ENCODE measurements at places on chromosomes 4 and X.

DNA sequence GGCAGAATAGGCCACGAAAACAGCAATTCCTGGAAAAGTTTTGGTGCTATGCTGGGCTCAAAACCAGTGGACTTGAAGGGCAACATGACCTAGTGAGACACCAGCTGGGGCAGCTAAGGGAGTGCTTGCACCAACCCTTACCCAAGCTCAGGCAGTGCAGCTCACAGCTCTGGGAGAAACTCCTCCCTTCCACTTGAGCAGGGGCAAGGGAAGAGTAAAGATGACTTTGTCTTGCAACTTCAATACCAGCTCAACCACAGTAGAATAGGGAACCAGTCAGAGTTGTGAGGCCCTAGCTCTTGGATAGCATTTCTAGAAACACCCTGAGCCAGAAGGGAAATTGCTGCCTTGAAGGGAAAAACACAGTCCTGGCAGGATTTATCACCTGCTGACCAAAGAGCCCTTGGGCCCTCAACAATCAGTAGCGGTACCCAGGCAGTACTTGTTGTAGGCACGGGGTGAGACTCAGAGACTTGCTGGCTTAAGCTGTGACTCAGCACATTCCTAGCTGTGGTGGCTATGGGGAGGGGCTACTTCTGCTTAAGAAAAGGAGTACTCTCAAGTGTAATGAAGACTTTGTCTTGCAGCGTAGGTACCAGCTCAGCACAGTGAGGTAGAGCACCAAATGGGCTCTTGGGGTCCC is 19.7 kb upstream of the ABCG2 start:
- DNase-seq, result no peak

DNA sequence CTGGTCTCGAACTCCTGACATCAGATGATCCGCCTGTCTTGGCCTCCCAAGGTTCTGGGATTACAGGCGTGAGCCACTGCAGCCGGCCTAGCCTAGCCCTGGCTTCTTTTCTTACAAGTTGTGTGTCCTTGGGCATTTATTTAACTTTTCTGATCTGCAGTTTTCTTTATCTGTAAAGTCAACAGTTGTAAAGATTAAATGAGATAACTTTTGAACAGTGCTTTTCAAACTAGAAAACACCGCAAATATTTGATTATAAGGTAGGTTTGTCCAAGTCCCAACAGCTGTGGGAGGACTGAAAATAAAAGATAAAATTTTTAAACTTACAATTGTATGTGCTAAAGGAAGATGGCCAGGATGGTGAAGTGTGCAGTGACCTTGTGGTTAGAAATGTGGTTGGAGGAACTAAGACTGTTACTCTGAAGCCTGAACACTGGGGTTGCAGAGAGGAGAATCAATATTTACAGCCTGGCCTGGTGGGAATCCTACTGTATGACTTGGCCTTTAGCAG is 44.8 kb downstream of the GSX2 start:
- DNase-seq, result no peak

DNA sequence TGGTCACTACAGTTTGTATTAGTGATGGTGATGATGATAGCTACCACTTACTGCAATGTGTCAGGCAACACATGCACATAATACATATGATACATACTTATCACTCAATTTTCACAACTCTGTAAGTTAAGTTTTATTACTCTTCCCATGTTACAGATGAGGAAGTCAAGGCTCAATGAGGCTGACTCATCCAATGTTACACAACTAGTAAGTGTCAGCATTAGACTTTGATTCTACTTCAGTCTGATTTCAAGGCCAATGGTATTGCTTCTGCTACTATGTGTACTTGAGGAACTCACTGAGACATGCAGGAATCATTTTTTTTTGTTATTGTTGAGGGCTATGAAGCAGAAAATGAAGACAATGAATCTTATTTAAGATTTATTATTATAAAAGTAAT is 96.4 kb upstream of the TRPC5OS start:
- DNase-seq, result no peak

DNA sequence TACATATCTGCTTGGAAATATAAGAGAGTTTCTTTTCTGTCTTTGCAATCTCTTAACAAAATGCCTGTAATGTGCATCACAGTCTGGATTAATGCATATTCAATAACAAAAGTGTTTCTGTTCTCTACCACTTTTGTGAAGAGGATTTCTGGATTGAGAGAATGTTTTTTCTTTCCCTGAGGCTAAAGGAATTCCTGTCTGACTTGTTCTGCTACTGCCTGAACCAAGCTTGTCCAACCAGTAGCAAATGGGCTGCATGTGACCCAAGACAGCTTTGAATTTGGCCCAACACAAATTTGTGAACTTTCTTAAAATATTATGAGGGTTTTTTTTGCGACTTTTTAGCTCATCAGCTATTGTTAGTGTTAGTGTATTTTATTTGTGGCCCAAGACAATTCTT is 1133.9 kb downstream of the SH3BGRL start:
- no peak for DNase-seq

GRCh38 chr4:38241541-38241940 is 281.3 kb downstream of the PTTG2 start:
- DNase-seq, result no peak

GRCh38 chrX:153521034-153521433 is 3.6 kb downstream of the ATP2B3 start:
- DNase-seq, result no peak

- DNase-seq, result no peak
Measured at GRCh38 chr4:147550626-147551246, 66.5 kb upstream of the TMEM184C start.

GRCh38 chrX:41868392-41868977 is 54.9 kb downstream of the CASK start:
- no peak for DNase-seq

DNA sequence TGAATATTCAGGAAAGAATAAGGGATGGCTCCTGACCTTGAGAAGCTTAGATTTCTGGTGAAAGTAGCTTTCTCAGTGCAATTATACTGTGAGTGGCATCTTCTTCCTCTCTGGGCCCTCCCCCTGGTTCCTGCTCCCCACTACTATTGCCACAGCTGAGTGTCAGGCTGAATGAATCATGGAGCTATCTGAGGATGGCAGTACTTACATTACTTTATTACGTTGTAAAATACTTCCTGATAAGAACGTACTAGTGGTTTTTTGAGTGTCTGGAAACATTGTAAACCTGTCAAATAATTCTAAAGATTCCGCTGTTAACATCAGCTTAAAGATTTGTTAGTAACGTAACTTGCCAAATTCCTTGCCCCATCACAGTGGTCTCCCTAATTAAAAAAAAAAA is 36.2 kb downstream of the ARHGAP10 start:
- DNase-seq, result no peak

DNA sequence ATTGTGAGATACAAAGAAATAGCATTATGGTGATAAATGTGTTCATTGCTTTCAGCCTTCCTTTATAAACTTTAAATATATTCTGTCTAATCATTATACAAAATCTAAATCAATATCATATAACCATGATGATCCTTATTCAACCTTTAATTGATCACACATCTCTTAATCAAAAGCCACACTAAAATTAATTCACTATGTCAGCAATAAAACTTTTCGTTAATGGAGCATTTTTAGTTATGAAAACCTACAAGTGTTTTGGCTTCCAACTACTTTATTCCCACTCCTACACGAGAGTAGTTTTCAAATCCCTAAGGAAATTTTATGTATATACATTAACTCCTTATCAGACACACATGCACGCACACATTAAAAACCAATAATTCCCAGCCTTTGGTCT is 530.2 kb downstream of the KCTD8 start:
- DNase-seq, result no peak

DNA sequence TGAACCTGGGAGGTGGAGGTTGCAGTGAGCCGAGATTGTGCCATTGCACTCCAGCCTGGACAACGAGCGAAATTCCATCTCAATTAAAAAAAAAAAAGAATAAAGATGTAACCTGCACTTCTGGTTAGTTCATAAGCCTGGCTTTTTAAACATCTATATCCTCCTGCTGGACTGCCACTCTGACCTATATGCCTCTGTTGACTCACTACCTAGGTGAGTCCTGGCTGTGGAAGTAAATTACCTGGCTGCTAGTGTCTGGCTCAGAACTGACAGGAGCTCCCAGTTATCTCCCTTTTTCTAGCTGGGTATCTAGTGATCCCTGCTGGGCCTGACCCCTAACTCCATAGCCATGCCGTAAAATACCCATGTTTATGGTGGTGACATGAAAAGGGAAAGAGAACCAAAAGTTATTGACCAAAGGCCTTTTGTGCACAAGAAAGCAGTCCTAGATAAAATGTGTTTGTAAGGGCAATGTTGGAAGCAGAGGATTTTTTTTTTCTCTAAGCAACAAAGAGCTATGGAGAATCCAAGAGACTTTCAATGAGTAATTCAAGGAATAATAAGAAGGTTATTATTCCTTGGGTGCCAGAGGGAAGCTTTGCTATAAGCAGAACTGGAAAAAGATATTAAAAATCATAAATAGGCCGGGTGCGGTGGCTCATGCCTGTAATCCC is 10.4 kb upstream of the G3BP2 start:
- no peak for DNase-seq

- no peak for DNase-seq
Measured at GRCh38 chrX:110004731-110005369, 1.9 kb downstream of the TMEM164 start.

DNA sequence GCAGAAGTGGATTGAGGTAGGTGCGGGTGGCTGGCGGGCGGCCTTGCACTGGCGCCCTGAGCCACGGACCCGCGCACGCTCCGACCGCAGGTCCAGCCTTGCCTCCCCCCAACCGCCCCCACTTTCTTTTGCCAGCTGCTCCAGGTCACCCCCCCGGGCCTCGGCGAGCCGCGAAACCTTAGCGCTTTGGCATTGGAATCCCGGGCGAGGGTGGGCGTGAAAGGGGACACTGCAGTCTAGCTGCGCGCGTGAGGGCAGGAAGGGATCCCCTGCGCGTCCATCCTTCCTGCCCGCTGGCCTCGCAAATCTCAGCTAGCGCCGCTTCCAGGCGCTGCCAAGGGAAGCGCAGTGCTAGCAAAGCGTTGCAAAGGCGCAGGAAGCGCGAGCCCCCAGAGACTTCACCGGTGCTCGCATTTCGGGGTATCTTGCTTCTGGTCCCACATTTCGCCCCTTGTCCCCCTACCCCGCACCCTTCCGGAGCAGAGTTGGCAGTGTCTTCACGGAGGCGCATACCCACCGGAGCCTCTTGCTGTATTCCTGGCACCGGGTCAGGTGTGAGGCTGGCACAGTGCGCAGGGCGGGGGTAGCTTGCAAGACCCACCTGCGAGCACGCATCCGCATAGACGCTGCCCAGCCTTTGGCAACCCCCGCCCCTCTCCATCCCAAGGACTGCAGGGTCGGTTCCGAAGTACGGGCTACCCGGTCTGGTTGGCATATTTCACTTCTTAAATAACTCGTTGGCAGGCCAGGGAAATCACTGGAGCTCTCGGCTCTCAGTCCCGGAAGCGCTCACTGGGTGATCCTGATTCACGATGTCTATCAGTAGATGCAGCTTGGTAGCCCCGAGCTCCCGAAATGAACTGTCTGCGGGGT is 104.4 kb downstream of the UCHL1 start:
- DNase-seq, result no peak

- DNase-seq, result no peak
Measured at GRCh38 chr4:122003335-122003734, 51.5 kb upstream of the TRPC3 start.

DNA sequence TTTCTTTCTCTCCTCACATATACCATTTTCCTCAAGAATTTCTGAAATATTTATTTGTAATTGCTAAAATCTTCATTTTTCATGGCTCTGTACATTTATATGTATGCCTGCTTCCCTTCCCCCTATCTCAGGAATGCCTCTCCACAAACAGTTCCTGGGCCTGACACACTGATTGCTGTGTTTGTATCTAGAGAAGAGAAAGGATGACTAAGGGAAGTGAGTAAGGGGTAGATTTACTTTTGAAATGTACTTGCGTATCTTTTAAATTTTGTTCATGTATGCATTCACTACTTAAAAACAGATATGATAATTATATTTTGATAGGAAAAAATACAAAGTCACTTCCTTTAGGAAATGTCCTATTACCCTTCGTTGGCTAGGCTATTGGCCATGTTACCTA is 790.8 kb downstream of the PCDH18 start:
- no peak for DNase-seq

DNA sequence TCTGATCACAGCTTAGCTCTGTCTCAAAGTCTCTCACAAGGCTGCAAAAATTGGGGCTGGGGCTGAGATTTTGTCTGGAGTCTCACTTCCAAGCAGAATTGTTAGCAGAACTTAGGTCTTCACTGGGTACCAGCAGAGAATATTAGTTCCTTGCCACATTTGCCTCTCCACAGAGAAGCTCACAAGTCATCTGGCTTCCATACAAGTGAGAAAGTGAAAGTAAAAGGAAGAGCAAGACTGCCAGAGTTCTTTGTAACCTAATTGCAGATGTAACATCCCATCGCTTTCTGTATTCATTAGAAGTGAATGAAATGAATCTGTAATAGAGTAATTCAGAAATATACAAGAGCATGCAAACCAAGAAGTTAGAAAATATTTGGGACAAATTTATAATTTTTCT is 624.1 kb upstream of the GNPDA2 start:
- DNase-seq, result no peak

GRCh38 chrX:11739776-11740175 is 18.3 kb upstream of the MSL3 start:
- no peak for DNase-seq

GRCh38 chrX:67777148-67777547 is 233.3 kb downstream of the AR start:
- no peak for DNase-seq

DNA sequence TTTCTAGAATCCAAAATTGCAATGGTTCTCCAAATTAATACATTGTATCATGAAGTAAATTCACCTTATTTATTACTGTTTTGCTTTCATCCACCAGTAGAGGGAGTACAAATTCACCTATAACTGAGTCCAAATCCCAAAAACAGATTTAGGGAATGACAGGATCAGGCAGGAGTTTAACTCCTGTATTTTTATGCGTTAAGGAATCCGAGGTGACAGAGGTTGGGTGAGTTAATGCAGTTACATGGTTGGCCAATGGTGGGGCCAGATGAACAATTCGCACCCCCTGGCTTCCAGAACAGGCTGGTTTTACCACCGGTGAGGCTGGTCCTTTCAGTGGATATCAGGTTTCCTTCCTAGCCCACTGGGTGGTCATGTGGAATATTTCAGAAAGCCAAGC is 82.4 kb downstream of the MTNR1A start:
- no peak for DNase-seq

- DNase-seq, result no peak
Measured at GRCh38 chrX:118655561-118656246, 71.7 kb upstream of the IL13RA1 start.
